ENCODE measurements at places on chromosomes 6 and 20. TPM values are rescaled to one million over a fixed set of nuclear protein-coding genes. Genes with fewer than 3 reads are reported as not detected.

GRCh38 chr6:120671519-120671918, 662.8 kb downstream of the TBC1D32 start:
- no peak overlapping the region for H3K4me3 ChIP-seq
- no peak overlapping the region for H3K27ac ChIP-seq
- H3K27me3 ChIP-seq, result no peaks in the 10 kb centered on the region
- H3K4me1 ChIP-seq, result no peaks in the 10 kb centered on the region

DNA sequence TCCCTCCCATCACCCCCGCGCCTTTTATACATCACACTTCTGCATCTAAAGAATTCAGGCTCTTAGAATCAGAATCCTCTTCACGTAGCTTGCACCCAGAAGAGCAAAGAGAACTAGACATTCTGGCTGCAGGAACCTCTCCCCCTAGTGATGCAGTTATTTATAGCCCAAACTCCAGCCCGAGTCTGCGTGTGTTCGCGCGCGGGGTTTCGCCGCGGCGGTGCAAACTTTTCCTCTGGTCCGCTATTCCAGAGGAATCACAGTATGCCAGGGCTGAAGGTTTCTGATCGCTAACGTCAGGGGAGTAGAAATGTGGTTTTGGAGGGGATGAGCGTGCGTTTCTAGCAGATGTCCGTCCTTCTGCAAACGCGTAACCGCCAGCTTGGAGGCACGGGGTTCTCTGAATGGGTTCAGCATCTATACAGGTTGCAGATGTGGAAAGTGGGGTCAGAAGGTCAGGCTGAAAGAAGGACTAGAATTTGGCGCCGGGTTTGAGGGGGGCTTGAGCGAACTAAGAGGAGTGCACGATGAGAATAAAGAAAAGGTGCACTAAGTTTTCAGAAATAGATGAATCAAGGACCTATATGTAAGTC, 1.8 kb downstream of the EPHA7 start:
- peaks cover 25% of the 10 kb centered on the region for H3K4me1 ChIP-seq
- no peak overlapping the region for H3K27ac ChIP-seq
- no peaks in the 10 kb centered on the region for H3K36me3 ChIP-seq
- H3K4me3 ChIP-seq, result peak overlapping the region; percentile 59

Gene SLCO4A1
- 1.4 TPM for total RNA-seq

Gene NOX3
- not detected for total RNA-seq

- H3K4me3 ChIP-seq, result peak overlapping the region; percentile 35
- peaks cover 8% of the 10 kb centered on the region for H3K36me3 ChIP-seq
- DNase-seq, result no peak
- peaks cover 14% of the 10 kb centered on the region for H3K4me1 ChIP-seq
Measured at GRCh38 chr6:28789553-28790083, 134.2 kb downstream of the TRIM27 start.

- H3K4me3 ChIP-seq, result no peak overlapping the region
- H3K36me3 ChIP-seq, result no peaks in the 10 kb centered on the region
- H3K27me3 ChIP-seq, result no peaks in the 10 kb centered on the region
- peaks cover 3% of the 10 kb centered on the region for H3K4me1 ChIP-seq
Measured at GRCh38 chr6:161244725-161245124, 29.1 kb downstream of the AGPAT4 start.

DNA sequence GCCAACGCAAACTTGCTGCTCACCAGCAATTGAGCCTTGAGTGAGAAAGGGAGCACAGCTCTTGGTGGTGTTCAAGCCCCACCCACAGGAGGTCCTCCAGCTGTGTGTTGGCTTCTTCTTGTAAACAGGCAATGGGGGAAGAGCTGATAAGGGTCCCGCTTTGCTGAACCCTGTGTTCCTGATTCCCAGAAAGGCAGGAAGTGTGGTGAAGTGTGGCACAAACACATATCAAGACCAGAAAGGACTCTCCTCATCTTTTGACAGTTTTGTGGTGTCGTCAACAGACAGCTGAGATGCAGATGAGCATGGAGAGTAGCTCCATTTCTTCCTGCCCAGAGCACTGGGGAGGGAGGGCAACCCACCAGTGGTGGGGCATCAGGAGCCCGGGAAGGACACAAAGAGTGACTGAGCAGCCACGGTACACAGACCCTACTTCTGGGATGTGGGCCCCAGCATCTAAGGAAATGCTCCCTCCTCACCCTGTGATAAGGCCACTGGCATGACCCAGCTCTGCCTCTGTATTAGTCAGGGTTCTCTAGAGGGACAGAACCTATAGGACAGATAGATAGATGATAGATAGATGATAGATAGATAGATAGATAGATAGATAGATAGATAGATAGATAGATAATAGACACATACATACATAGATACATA, 188.9 kb upstream of the TAB2 start:
- H3K27ac ChIP-seq, result peak overlapping the region; percentile 72
- peaks cover 38% of the 10 kb centered on the region for H3K4me1 ChIP-seq
- no peaks in the 10 kb centered on the region for H3K27me3 ChIP-seq

DNA sequence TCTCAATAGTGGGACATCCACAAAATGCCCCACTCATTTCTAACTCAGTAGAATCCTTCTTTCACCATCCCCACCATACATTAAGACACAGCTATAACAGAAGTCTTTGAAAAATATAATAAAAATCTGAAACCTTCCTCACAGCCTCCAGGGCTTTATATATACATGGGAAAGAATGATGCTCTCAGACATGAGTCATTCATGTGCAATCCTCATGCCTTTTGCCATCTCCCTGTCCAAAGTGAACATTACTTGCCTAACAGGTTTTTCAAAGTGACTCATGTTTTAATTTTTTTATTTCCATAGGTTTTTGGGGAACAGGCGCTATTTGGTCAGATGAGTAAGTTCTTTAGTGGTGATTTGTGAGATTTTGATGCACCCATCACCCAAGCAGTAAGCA, 162.7 kb downstream of the RALGAPA2 start:
- no peak for DNase-seq
- H3K36me3 ChIP-seq, result no peaks in the 10 kb centered on the region
- peaks cover 13% of the 10 kb centered on the region for H3K4me1 ChIP-seq
- H3K4me3 ChIP-seq, result no peak overlapping the region
- H3K27ac ChIP-seq, result no peak overlapping the region

- H3K4me3 ChIP-seq, result peak overlapping the region; percentile 87
- peaks cover 37% of the 10 kb centered on the region for H3K4me1 ChIP-seq
- H3K27ac ChIP-seq, result peak overlapping the region; percentile 89
- DNase-seq, result peak; percentile 24
Measured at GRCh38 chr6:107657755-107658461, 166.2 kb downstream of the SCML4 start.

- H3K4me3 ChIP-seq, result no peak overlapping the region
- H3K27ac ChIP-seq, result no peak overlapping the region
- H3K27me3 ChIP-seq, result peaks cover 11% of the 10 kb centered on the region
- H3K4me1 ChIP-seq, result no peaks in the 10 kb centered on the region
- no peak for DNase-seq
Measured at GRCh38 chr6:164108869-164109769, 694.6 kb downstream of the QKI start.

- peaks cover 24% of the 10 kb centered on the region for H3K27me3 ChIP-seq
- DNase-seq, result no peak
- H3K4me3 ChIP-seq, result no peak overlapping the region
- H3K27ac ChIP-seq, result no peak overlapping the region
- H3K4me1 ChIP-seq, result no peaks in the 10 kb centered on the region
Measured at GRCh38 chr6:105867821-105868220, 218.3 kb upstream of the PRDM1 start.

- H3K36me3 ChIP-seq, result no peaks in the 10 kb centered on the region
- DNase-seq, result no peak
- H3K4me3 ChIP-seq, result no peak overlapping the region
Measured at GRCh38 chr20:17541596-17541995, 10.4 kb upstream of the BFSP1 start.

DNA sequence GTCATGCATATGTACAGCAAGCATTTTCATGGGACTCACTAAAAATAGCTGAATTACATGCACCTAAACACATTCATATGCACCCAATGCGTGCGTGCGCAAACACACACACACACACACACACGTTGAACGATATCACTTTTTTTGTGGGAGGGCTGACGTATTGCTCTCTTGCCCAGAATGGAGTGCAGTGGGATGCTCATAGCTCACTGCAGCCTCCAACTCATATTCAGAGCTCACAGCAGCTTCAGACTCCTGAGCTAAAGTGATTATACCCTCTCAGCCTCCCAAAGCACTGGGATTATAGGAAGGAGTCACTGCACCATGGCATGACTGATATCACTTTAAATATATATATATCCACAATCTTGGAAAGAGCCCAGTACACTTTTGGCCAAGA, 620.4 kb upstream of the MANEA start:
- no peaks in the 10 kb centered on the region for H3K27me3 ChIP-seq
- H3K27ac ChIP-seq, result no peak overlapping the region
- H3K4me3 ChIP-seq, result no peak overlapping the region

- no peak for DNase-seq
- no peaks in the 10 kb centered on the region for H3K36me3 ChIP-seq
- no peaks in the 10 kb centered on the region for H3K27me3 ChIP-seq
- H3K27ac ChIP-seq, result peak overlapping the region; percentile 74
- peak overlapping the region; percentile 35 for H3K4me3 ChIP-seq
- peaks cover 45% of the 10 kb centered on the region for H3K4me1 ChIP-seq
Measured at GRCh38 chr6:149147938-149148718, 169.4 kb upstream of the TAB2 start.

- no peaks in the 10 kb centered on the region for H3K36me3 ChIP-seq
- H3K4me1 ChIP-seq, result no peaks in the 10 kb centered on the region
- no peak overlapping the region for H3K27ac ChIP-seq
- H3K4me3 ChIP-seq, result no peak overlapping the region
- peaks cover 1% of the 10 kb centered on the region for H3K27me3 ChIP-seq
- DNase-seq, result no peak
Measured at GRCh38 chr20:12815778-12816408, 192.9 kb upstream of the SPTLC3 start.

Gene PRSS35
- not detected for total RNA-seq

- no peaks in the 10 kb centered on the region for H3K4me1 ChIP-seq
- H3K36me3 ChIP-seq, result peaks cover 77% of the 10 kb centered on the region
- no peaks in the 10 kb centered on the region for H3K27me3 ChIP-seq
- no peak for DNase-seq
- H3K27ac ChIP-seq, result no peak overlapping the region
Measured at GRCh38 chr6:78947529-78947928, 80.2 kb downstream of the IRAK1BP1 start.

- no peak overlapping the region for H3K4me3 ChIP-seq
- H3K27ac ChIP-seq, result no peak overlapping the region
- DNase-seq, result no peak
- peaks cover 6% of the 10 kb centered on the region for H3K36me3 ChIP-seq
- H3K27me3 ChIP-seq, result no peaks in the 10 kb centered on the region
- no peaks in the 10 kb centered on the region for H3K4me1 ChIP-seq
Measured at GRCh38 chr6:134896910-134897309, 53.0 kb downstream of the ALDH8A1 start.

Gene GINS1
- 1.4 TPM for total RNA-seq

DNA sequence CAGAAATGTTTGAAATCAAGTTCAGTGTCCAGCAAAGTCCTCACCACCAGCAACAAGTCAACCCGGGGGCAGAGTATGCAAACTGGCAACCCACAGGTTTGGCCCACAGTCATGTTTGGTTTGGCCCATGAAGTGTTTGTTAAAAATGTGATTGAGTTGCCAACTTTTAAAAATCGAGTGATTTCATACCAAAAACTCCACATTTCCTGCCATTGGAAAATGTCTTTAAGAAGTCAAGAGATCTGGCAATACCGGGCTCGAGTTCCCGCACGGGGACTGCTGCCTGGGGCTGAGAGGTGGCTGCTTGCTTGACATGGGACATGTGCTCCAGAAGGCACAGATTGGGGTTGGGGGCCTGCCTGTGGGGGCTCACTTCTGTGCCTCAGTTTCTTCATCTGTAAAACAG, 36.1 kb downstream of the PREX1 start:
- H3K27me3 ChIP-seq, result no peaks in the 10 kb centered on the region
- peaks cover 6% of the 10 kb centered on the region for H3K36me3 ChIP-seq
- peak overlapping the region; percentile 41 for H3K4me3 ChIP-seq
- no peak overlapping the region for H3K27ac ChIP-seq
- no peak for DNase-seq
- peaks cover 23% of the 10 kb centered on the region for H3K4me1 ChIP-seq

DNA sequence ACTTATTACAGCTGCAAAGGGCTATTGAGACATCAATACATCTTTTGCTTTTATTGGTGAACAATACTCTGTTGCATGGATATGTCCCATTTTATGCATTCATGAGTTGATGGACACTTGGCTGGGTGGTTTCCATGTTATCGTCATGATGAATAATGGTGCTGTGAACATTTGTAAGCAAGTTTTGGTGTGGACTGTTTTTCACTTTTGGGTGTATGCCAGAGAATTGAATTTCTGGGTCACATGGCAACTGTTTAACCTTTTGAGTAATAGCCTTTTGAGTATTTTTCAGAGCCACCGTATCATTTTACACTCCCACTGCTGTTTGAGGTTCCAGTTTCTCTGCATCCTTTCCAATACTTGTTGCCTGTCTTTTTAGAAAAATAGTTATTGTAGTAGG, 107.0 kb downstream of the JARID2 start:
- no peaks in the 10 kb centered on the region for H3K27me3 ChIP-seq
- no peak for DNase-seq
- no peaks in the 10 kb centered on the region for H3K36me3 ChIP-seq
- peaks cover 49% of the 10 kb centered on the region for H3K4me1 ChIP-seq
- H3K27ac ChIP-seq, result no peak overlapping the region

- H3K4me3 ChIP-seq, result no peak overlapping the region
- peaks cover 4% of the 10 kb centered on the region for H3K4me1 ChIP-seq
- H3K27ac ChIP-seq, result no peak overlapping the region
- peaks cover 2% of the 10 kb centered on the region for H3K27me3 ChIP-seq
- no peaks in the 10 kb centered on the region for H3K36me3 ChIP-seq
Measured at GRCh38 chr20:47741669-47742608, 43.3 kb downstream of the SULF2 start.

DNA sequence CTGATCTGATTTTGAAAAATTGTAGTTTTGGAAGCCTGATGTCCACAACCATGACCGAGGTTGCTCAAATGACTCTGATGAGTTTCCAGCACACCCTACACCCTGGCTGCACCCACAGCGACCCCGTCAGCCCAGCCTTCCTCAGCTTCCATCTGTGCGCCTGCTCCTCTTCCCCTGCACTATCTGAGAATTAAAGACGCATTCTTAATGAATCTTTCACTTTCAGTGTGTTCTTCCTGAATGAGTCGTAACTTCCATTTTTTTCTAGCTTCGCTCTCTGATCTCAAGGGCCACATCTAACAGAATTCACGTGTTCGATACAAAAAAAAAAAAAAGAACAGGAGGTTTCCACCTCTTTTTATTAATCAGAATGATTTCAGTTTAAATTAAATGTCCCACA, 21.3 kb upstream of the RREB1 start:
- peak overlapping the region; percentile 86 for H3K4me3 ChIP-seq
- peaks cover 5% of the 10 kb centered on the region for H3K36me3 ChIP-seq
- no peaks in the 10 kb centered on the region for H3K27me3 ChIP-seq
- DNase-seq, result peak; percentile 39
- peak overlapping the region; percentile 90 for H3K27ac ChIP-seq

DNA sequence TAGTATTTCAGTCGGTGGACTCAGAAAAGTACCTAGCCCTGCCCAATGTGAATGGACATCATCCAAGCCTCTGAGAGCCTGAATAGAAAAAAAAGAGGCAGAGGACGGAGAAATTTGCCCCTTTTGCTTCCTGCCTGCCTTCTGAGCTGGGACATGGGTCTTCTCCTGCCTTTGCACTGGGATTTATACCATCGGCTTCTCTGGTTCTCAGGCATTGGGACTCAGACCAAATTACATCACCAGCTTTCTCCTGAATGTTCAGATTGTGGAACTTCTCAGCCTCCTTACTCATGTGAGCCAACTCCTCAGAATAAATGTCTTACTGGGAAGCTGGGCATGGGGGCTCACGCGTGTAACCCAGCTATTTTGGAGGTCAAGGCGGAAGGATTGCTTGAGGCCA, 19.8 kb downstream of the KCNB1 start:
- peaks cover 3% of the 10 kb centered on the region for H3K27me3 ChIP-seq
- no peaks in the 10 kb centered on the region for H3K36me3 ChIP-seq
- H3K4me3 ChIP-seq, result no peak overlapping the region
- H3K27ac ChIP-seq, result no peak overlapping the region

Gene FGD2
- total RNA-seq, result 7.2 TPM

- H3K4me1 ChIP-seq, result peaks cover 7% of the 10 kb centered on the region
- H3K27me3 ChIP-seq, result peaks cover 26% of the 10 kb centered on the region
- H3K36me3 ChIP-seq, result peaks cover 1% of the 10 kb centered on the region
Measured at GRCh38 chr20:3658019-3658715, 5.0 kb downstream of the GFRA4 start.
